Osteocyte (in vitro differentiated cells): ENCODE measurements at places on chromosomes 12 and 14. TPM values are rescaled to one million over a fixed set of nuclear protein-coding genes. Genes with fewer than 3 reads are reported as not detected.

P2RX2 gene
- total RNA-seq = not detected in 2 replicates

MIP gene
- not detected in 2 replicates for total RNA-seq

RERGL gene
- total RNA-seq = not detected in 2 replicates

OVCH1 gene
- total RNA-seq = 0.46 and 0.52 TPM in 2 replicates

LBHD2 gene
- total RNA-seq = not detected in 2 replicates

GPHB5 gene
- not detected in 2 replicates for total RNA-seq

PPFIA2 gene
- total RNA-seq = 0.65 and 0.67 TPM in 2 replicates

ACYP1 gene
- 8.8 and 10.4 TPM in 2 replicates for total RNA-seq

GPD1 gene
- total RNA-seq = 0.43 TPM in 1 of 2 replicates, not detected in the other

AJUBA gene
- 111 and 115 TPM in 2 replicates for total RNA-seq

SMCO2 gene
- not detected in 2 replicates for total RNA-seq

CLMN gene
- 5.1 and 5.4 TPM in 2 replicates for total RNA-seq

DNA sequence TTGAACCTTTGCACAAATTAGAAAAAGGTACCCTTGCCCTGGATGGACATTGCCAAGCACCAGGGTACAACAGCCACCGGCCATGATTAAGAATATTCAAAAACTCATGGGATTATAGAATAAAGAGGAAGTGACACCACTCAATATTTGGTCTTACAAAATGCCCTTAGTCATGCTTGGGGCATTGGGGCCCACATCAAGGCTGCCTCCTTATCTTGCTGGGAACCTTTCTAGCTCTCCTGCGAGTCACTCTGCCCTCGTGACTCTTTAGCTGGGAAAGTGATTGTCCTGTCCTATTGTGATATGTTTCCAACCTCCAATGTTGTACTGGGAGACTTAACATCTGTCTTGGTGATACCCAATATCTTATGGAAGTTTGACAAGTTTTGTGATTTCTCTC lies 57.8 kb downstream of the GTF2A1 start:
- DNase-seq = no peak

- DNase-seq = no peak
These were observed 339.7 kb downstream of the PRKD1 start for GRCh38 chr14:29587761-29588470.

GRCh38 chr14:74616507-74616906 lies 4.5 kb upstream of the LTBP2 start:
- no peak for DNase-seq

GRCh38 chr12:69821456-69822159 lies 3.4 kb upstream of the MYRFL start:
- no peak for DNase-seq

DNA sequence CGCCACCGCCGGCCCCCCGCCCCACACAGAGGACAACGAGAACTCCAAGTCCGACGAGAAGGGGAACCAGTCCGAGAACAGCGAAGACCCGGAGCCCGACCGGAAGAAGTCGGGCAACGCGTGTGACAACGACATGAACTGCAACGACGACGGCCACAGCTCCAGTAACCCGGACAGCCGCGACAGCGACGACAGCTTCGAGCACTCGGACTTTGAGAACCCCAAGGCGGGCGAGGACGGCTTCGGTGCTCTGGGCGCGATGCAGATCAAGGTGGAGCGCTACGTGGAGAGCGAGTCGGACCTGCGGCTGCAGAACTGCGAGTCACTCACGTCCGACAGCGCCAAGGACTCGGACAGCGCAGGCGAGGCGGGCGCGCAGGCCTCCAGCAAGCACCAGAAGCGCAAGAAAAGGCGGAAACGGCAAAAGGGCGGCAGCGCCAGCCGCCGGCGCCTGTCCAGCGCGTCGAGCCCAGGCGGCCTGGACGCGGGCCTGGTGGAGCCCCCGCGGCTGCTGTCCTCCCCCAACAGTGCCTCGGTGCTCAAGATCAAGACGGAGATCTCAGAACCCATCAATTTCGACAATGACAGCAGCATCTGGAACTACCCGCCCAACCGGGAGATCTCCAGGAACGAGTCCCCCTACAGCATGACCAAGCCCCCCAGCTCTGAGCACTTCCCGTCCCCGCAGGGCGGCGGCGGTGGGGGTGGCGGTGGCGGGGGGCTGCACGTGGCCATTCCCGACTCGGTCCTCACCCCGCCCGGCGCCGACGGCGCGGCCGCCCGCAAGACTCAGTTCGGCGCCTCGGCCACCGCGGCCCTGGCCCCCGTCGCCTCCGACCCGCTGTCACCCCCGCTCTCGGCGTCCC lies 150.9 kb downstream of the EGLN3 start:
- no peak for DNase-seq

DNA sequence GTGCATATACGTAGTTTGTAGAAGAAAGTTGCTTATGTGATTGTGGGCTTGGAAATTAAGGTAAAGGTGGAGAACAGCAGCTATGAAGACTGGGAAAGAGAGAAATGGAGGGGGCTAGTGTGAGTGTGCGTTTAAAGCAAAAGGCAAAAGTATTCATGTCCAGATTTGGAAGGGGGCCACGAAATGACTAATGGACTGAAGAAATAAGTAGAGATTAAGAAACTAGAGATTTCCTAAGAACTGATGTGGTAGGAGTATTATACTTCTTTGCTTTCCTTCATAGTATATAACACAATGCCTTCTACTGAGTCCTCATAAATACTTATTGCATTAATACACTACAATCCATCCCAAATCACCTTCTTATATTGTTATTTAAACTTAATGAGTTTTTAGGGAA lies 298.6 kb upstream of the NOVA1 start:
- no peak for DNase-seq

DNA sequence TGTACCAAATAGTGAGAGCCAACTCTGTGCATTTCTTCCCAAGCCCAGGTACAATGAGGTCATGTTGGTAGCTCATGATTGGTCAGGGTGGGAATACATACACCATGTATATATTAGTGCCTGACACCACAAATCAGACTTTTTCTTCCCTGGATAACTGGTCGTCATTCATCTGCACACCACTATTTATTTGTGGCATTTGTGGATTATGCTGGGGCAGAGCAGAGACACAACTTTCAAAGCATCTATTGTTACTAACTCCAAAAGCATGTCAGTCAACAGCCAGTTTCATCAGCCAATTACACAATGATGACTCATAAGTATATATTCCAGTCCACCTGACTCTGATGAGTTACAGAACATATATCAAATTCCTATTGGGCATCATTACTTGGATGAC lies 181.7 kb downstream of the ADAMTS20 start:
- DNase-seq = no peak

GRCh38 chr14:61498811-61499210 lies 177.4 kb downstream of the PRKCH start:
- DNase-seq = no peak

GRCh38 chr12:57323416-57323815 lies 72.4 kb upstream of the STAC3 start:
- DNase-seq = no peak

GRCh38 chr12:42090899-42091298 lies 53.8 kb downstream of the GXYLT1 start:
- no peak for DNase-seq

DNA sequence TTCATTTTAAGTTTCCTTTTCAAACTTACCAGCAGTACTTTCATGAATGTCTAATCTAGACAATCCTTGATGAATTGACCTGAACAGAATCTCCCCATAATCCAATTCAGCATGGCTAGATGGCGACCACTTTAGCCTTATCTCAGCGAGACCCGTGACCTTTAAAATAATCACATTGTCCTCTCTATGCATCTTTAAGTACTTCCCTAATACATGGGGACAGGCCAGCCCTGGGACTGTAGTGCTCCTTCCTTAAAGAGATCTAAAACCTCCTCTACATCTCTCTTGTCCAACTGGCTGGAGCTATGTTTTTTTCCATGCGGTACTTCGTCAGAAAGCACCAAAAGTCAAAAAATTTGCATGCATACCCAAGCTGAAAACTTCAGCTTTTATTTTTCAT lies 746.0 kb downstream of the VRK1 start:
- no peak for DNase-seq

DNA sequence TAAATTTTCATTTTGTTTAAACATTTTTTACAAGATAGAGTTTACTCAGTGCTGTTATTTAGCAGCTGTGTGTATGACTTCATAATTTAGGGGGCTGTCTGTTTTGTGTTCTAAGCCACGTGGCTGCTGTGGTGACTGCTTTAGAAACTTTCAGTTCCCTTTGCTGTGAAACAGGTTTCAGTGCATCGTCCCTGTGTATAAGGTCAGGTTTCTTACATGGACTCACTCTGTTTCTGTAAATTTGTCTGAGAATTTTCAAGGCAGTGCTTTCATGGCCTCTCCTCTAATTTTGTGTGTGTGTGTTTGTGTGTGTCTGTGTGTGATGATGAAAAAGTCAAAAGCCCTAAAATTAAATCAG lies 32.4 kb downstream of the BICD1 start:
- DNase-seq = no peak

DNA sequence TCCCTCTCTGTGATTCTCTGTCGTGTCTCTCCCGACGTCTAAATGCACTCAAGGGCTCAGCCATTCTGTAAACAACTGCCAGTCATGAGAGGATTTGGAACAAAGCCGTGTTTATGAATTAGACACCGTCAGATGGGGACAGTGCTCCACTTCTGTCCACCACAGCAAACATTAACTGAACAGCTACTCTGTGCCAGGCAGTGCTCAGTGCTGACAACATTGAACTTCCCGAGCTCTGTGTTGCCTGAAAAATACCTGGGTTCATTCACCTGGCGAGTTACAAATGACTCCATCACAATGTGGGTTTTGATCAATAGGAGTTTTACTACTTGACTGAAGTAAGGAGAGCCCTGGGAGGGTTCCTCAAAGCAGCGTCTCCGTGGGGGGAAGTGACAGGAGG lies 139.3 kb downstream of the GLT1D1 start:
- DNase-seq = no peak

DNA sequence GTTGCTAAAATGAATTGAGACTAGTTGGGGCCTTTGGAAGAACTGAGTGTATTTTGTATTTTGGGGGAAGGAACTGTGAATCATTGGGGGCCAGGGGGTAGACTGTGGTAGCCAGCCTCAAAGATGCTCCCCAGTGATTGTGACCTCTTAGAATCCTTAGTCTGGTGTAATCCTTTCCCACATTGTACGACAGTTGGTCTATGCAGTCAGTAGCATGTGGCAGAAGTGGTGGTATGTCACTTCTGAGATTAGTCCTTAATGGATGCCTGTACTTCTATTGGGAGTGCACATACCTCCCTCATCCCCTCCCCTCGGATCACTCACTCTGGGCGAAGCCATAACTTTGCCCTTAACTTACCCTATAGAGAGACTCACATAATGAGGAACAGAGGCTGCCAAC lies 48.0 kb downstream of the USP15 start:
- DNase-seq = no peak

- no peak for DNase-seq
These were observed 9.5 kb downstream of the TBX3 start for GRCh38 chr12:114674251-114675047.

DNA sequence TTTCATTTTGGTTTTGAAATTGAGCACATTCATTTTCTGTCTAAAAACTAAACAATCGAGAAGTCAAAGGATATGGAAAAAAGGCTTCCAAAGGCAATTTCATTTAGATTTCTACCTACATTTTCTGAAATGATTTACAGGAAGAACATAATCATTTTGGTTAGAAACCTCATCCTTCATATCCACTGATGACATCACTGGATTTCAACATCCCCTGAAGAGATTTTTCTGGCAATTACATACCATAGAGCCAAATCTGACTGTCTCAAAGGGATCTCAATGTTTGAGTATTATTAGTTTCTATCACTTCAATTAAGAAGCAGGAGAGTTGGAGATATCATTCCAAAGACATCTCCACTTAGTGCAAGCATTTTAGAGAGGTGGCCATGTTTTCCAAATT lies 137.8 kb downstream of the TTC7B start:
- no peak for DNase-seq

DNA sequence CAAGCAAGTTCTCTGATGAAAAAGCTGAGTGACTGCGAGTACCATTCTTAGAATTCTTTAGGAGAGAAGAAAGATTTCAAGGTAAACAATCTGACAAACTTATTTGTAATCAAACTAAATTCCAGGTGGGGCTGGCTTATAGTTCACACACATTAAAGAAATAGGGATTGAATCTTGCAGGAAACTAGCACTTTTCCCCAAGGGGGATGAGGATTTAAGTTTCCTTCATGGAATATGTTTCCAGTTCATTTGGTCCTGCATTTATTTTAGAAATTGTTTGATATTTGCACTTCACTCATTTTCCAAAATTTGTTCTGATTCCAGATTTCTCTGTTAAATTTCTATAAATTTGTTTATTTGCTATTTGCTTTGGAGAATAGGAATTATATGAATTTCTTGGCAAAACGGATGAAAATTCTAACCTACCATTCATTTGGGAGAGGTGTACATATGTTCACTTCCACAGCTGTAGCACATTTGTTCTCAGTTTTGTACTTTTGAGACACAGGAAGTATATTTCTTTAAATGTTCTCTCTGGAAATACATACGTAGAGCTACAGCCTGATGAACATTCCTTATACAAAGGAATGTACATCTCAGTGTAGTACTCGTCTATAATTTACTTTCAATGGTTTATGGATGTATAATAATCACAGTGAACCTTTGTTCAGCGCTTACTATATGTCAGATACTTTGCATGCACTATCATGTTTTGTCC lies 145.5 kb downstream of the AKAP6 start:
- no peak for DNase-seq

GRCh38 chr12:91563011-91563765 lies 380.6 kb upstream of the DCN start:
- DNase-seq = no peak

DNA sequence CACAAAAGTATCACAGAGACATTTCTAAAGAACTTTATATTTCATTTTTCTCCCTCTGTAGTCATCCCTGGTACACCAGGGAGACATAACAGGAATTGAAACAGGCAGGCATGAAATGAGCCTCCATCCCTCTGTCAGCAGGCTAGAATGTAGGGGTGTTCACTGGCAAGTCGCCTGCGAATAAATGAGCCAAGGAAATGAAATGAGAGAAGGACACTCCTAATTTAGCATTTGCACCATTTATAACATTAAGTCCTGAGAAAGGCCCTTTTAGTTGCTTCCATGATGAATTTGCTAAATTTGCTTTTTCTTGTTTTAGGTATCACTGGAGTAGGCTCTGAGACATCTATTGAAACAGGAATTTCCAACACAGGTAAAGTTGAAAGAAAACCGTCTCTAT lies 192.4 kb upstream of the CNTN1 start:
- no peak for DNase-seq

DNA sequence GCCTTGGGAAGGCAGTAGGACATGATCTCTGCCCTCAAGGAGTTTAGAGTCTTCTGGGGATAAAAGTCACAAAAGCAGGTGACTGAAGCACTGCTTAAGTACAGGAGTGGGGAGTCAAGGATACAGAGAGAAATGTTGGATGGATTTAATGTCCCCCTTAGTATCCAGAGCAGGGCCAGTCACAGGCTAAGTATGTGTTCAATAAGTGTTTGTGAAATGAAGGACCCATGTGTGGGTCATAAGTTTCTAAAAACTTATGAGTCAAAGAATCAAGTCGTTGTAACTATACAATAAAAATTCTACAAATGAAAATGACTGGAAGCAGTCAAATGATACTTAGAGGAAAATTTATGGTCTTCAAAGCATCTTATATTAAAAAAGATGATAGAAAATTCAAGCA lies 25.1 kb downstream of the KRT80 start:
- DNase-seq = no peak

GRCh38 chr12:89846473-89847055 lies 137.9 kb upstream of the ATP2B1 start:
- DNase-seq = no peak
